ENCODE measurements at places on chromosomes 4 and X. TPM values are rescaled to one million over a fixed set of nuclear protein-coding genes. Genes with fewer than 3 reads are reported as not detected.

DNA sequence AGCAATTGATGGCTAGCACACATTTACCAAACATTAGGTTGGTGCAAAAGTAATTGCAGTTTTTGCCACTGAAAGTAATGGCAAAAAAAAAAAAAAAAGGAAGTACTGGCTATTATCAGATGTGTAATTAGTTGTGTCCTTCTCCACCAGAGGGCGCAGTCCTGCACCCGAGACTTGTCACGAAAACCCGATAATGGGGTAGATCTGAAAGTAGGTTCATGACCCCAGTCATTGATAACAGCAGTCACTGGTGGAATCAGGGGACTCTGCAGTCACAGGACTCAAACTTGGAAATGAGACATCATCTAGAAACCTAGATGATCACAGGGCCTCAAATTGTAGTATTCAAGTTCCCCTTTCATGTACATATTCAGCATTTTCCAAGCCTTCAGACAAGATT is 13.1 kb upstream of the ACOT9 start:
- no peak overlapping the region for H3K27ac ChIP-seq
- no peaks in the 10 kb centered on the region for H3K27me3 ChIP-seq

GRCh38 chr4:24040811-24041210 is 151.0 kb upstream of the PPARGC1A start:
- H3K27ac ChIP-seq, result no peak overlapping the region
- H3K4me1 ChIP-seq, result no peaks in the 10 kb centered on the region

- H3K27me3 ChIP-seq, result peaks cover 1% of the 10 kb centered on the region
- H3K27ac ChIP-seq, result no peak overlapping the region
- no peak for DNase-seq
- no peaks in the 10 kb centered on the region for H3K36me3 ChIP-seq
- H3K4me3 ChIP-seq, result no peak overlapping the region
These were observed 142.0 kb downstream of the RBMX2 start for GRCh38 chrX:130543603-130544325.

GRCh38 chr4:21366312-21366711 is 582.3 kb downstream of the KCNIP4 start:
- DNase-seq, result no peak
- H3K4me1 ChIP-seq, result no peaks in the 10 kb centered on the region
- no peak overlapping the region for H3K4me3 ChIP-seq
- no peak overlapping the region for H3K27ac ChIP-seq
- H3K36me3 ChIP-seq, result no peaks in the 10 kb centered on the region

- H3K36me3 ChIP-seq, result no peaks in the 10 kb centered on the region
- no peaks in the 10 kb centered on the region for H3K27me3 ChIP-seq
- peak overlapping the region; percentile 69 for H3K4me3 ChIP-seq
- peak; percentile 40 for DNase-seq
These were observed 12.1 kb upstream of the ARAP2 start for GRCh38 chr4:36256398-36256891.

- H3K4me3 ChIP-seq, result no peak overlapping the region
- no peak for DNase-seq
- H3K4me1 ChIP-seq, result peaks cover 18% of the 10 kb centered on the region
- no peaks in the 10 kb centered on the region for H3K27me3 ChIP-seq
- no peaks in the 10 kb centered on the region for H3K36me3 ChIP-seq
These were observed 6.8 kb upstream of the OCIAD2 start for GRCh38 chr4:48913346-48913745.

DNA sequence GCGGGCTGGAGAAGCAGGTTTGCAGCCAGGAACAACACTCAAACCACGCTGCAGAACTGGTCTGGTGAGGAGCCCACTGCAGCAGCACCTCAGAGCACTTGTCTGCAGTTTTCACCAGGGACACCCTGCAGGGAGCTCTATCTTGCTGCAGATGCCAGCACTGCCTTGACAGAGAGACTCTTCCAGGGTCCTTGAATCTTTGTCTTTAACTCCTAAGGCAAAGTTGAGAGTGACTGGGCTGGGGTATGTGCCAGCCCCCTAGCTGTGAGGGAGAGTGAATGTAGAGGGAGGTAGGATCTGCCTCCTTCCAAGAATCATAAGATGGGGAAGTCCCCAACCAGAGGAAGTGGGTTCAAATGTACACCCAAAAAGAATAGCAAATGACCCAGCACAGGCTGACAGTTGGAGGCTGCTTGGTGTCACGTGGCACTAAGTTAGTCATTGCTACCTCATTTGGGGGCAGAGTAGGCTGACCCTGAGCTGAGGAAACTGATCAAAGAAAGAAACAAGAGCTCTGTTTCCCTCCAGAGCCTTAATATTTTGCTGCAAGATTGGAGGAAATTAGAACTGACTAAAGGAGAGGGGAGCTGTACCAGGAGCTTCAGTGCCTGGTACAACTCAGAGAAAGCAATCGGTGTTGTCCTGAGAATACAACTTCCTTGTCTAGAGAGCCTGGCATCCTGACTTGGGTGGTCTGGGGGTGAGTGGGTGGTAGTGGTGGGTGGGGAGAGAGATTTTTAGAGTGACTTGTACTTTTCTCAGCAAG is 28.2 kb upstream of the HUWE1 start:
- peaks cover 42% of the 10 kb centered on the region for H3K4me1 ChIP-seq
- peak overlapping the region; percentile 100 for H3K27ac ChIP-seq
- H3K4me3 ChIP-seq, result peak overlapping the region; percentile 90
- H3K36me3 ChIP-seq, result peaks cover 17% of the 10 kb centered on the region
- no peaks in the 10 kb centered on the region for H3K27me3 ChIP-seq

GRCh38 chr4:32840461-32841189 is 2120.5 kb downstream of the PCDH7 start:
- H3K4me3 ChIP-seq, result no peak overlapping the region
- H3K4me1 ChIP-seq, result no peaks in the 10 kb centered on the region
- no peaks in the 10 kb centered on the region for H3K27me3 ChIP-seq
- no peak for DNase-seq
- no peak overlapping the region for H3K27ac ChIP-seq

- H3K27ac ChIP-seq, result peak overlapping the region; percentile 64
- no peak overlapping the region for H3K4me3 ChIP-seq
- peak; percentile 75 for DNase-seq
- no peaks in the 10 kb centered on the region for H3K27me3 ChIP-seq
- peaks cover 74% of the 10 kb centered on the region for H3K4me1 ChIP-seq
- H3K36me3 ChIP-seq, result peaks cover 34% of the 10 kb centered on the region
These were observed 7.5 kb downstream of the SH3KBP1 start for GRCh38 chrX:19879735-19880378.

DCHS2 gene
- total RNA-seq, result not detected
